Substantia nigra (tissue), 51 donors: ENCODE measurements at places on chromosomes 11 and 22.
A peak's percentile ranks its signal among the peaks of the same experiment; 100 is the strongest.

DNA sequence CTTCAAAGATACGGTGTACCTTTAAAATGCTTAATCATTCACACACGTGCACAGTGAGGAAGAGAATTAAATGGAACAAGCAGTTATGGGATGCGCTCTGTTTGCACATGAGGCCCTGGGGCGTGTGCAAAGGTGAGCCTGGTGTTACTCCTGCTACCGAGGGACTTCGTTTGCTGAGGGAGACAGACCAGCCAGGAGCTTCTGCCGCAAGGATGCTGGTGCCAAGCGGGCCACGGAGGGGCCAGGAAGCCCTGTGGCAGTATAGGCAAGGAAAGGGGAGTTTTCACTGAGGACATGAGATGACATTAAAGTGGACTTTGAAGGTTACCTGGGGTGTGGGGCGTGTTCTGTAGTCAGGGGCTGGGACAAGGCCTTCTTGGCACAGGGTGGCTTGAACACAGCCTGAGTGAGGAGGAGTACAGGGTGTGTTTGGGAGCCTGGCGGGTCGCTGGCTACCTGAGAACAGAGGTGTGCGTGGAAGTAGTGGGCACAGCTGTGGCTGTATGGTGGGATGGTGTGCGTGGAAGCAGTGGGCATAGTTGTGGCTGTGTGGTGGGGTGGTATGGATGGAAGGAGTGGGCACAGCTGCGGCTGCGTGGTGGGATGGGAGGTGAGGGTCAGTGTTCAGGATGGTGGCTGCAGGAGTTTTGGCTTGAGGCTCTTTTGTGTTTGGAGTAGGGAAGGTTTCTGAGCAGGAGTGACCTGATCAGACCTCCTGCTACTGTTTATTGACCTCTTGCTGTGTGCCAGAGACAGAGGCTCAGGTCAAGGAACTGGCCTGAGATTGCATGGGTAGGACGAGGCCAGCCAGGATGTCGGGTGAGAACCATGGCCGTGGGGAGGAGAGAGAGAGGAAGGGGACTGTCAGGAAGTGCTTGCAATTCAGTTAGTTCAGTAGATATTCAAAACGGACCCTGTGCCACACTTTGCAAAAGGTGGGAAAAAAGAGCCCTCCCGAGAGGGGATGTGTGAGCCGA is 13.7 kb downstream of the TBC1D22A start:
- no peak for DNase-seq

GRCh38 chr22:27134315-27134701 is 476.9 kb downstream of the MIAT start:
- DNase-seq, result no peak

GRCh38 chr11:70532066-70532440 is 133.7 kb downstream of the CTTN start:
- no peak for DNase-seq

DNA sequence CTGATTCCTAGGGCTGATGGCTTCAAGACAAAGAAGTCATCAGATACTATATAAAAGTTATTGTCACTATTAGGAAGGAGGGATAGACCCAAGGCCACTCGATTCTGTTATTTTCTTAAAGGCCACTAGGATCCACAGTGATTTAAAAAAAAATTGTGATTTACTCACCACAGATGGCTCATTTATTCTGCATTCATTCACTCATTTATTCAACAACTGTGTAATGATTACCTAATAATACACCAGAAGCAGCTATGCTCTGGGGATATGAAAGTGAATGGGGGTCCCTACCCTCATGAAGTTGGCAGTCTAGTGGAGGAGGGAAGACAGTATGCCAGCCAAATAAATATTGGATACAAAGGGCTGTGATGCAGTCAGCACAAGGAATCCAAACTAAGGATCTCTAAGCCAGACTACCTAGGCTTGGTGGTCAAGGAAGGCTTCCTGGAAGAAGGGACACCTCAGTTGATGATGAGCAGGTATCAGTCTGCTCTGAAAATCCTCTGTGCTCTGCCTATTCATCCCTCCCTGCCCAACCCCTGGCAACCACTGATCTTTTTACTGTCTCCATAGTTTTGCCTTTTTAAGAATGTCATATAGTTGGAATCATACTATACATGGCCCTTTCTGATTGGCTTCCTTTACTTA is 110.5 kb downstream of the NAT10 start:
- no peak for DNase-seq

DNA sequence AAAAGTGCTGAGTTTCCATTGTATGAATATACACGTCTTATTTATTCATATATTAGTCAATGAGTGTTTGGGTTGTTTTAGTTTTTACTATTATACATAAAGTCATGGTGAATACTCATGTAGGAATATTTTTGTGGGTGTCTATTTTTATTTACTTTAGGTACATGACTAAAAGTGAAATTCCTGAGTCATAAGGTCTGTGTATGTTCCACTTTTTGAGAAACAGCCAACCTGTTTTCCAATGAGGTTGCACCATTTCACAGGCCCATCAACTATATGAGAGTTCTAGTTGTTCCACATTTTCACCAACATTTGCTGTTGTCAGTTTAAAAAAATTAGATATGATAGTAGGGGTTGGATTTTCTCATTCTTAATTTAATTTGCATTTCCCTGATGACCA is 6.6 kb upstream of the OR6X1 start:
- DNase-seq, result no peak

DNA sequence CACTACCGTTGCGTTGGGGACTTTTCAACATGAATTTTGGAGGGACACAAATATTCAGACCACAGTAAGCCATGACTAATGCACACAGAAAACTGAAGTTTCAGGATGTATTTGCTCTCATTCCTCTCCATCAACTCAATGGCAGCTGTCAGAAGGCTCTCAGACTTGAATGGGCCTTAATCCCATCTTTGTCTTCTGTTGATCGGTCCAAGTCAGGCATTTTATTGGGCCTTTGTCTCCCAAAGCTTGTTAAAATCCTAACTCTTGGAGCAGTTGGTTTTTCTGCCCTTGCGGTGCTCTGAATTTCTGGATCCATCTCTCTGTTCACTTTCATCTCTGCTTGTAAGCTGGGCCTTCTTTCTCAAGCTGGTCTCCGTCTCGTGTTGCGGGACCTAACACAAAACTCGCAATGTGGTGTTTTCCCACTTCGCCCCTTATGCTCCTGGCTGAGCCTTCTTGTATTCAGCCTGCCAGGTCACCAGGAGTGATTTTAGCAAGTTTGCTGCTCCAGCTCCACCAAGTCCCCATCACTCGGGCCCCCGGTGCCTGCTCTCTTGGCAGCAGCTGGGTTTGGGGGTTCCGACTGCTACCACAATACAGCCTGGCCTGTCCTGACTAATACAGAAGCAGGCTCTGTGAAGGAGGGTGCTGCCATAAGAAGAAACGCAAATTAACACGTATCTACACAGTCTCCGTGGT is 27.0 kb downstream of the TSPAN32 start:
- no peak for DNase-seq

- no peak for DNase-seq
These were observed 4.1 kb upstream of the ARHGAP20 start for GRCh38 chr11:110716361-110716760.

GRCh38 chr11:113417428-113417827 is 29.8 kb downstream of the ANKK1 start:
- no peak for DNase-seq

DNA sequence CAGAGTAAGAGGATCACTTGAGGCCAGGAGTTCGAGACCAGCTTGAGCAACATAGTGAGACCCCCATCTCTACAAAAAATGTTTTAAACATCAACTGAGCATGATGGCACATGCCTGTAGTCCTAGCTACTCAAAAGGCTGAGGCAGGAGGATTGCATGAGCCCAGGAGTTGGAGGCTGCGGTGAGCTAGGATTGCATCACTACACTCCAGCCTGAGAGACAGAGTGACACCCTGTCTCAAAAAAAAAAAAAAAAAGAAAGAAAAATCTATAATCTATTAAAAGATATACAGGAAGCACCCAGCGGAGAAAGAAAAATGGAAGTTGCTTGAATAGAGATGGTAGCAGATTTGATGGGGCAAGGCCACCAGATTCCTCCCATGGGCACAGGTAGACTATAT is 61.8 kb downstream of the FAM83F start:
- no peak for DNase-seq

GRCh38 chr11:66607126-66607834 is 9.2 kb upstream of the RBM14 start:
- DNase-seq, result peak; percentile 32

DNA sequence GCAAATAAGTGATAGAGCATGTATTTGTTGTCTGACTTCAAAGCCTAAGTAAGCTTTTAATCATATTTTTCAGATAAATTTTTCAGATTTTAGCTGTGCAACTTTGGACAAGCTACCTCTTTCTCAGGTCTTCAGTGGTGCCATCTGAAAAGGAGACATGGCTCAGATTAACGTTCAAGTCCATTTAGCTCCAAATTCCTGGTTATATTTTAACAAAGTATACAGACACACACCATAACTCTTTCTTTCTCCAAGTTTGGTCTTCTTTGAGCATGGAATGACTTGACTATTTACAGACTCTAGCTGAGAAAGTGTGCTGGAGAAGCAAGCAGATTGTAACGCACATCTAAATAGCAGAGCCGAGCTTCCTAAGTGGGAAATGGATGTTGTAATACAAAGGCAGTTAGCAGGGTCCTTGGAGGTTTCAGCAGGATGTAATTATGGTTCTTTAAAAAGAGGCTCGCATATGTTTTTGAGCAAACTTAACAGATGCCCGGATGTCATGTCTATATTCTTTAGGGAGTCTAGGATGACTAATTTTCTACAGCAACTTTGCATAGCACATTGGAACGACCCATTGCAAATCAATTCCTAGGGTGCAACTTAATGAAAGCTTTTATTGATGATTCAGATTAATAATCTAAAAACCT is 128.1 kb upstream of the E2F8 start:
- no peak for DNase-seq

- DNase-seq, result no peak
These were observed 129.5 kb downstream of the SLC1A2 start for GRCh38 chr11:35289821-35290220.

GRCh38 chr22:16973591-16974297 is 34.3 kb downstream of the GAB4 start:
- no peak for DNase-seq

- no peak for DNase-seq
These were observed 27.2 kb downstream of the PARVG start for GRCh38 chr22:44207981-44208317.

DNA sequence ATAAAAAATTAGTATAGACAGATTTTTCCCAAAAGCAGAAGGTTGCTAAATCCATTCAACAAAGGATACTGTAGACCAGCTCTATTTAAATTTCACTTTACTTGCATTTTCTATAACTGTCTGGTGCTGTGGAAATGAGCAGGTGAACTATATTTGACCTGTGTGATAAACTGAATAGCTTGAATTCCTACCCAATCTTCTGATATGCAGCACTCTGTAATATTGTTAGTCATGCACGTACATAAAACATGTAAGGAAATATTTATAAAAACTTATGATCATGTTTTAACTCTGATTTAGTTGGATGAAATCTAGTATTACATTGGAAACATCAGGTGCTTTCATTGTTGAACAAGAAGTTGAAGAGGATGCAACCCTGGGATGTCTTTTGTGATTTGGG is 213.6 kb downstream of the DBX1 start:
- no peak for DNase-seq

DNA sequence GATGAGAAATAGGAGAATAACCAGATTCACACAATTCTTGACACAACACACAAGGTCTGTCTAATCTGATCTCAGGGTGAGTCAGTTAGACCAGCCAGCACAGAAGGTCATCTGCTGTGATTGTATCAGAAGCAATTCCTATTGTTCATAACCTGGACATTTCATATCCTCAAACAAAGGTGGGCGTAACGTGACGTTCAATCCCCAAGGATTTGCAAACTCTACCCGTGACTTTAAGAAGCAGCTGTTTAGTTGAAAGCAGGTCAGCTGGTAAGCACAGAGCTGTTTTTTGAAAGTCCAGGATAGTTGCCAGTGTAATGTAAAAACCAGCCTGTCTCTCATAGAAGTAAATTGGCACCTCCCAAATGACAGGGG is 385.1 kb downstream of the DCDC1 start:
- no peak for DNase-seq

DNA sequence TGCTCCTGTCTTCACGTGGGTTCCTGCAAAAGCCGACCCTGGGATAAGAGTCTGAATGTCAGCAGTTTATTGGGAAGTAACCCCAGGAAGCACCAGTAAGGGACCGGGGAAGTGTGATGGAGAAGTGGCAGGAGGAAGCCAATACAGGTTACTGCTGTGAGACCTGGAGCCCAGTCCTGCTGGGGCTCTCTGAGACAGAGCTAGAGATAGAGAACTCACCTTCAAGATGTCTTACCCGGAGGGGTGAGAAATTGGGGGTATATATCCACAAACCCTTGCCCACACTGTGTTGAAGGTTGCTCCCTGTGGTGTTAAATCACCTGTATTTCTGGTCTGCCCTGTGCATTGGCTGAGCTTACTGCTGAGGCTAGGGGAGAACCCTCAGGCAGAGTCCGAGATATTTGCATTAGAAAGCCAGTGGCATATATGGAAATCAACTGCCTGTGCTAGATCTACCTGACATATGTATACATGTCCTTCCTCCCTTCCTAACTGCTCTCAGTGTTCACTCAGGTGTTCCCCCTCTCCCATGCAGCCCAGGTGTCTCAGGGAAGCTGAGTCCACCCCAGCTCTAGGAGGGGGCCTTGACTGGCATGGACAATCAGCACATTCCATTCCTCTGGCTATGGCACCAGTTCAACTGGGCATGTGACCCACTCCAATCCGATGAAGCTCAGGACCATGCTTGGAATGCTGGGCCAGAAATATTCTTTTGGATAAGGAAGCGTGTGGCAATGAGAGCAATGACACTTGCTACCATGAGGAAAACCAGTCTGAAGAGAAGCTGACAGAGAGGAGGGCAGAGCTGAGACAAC is 6.8 kb upstream of the MICAL2 start:
- no peak for DNase-seq

- no peak for DNase-seq
These were observed 336.1 kb upstream of the C11orf87 start for GRCh38 chr11:109085708-109086373.

- no peak for DNase-seq
These were observed 9.2 kb downstream of the OR8B4 start for GRCh38 chr11:124415356-124415923.

DNA sequence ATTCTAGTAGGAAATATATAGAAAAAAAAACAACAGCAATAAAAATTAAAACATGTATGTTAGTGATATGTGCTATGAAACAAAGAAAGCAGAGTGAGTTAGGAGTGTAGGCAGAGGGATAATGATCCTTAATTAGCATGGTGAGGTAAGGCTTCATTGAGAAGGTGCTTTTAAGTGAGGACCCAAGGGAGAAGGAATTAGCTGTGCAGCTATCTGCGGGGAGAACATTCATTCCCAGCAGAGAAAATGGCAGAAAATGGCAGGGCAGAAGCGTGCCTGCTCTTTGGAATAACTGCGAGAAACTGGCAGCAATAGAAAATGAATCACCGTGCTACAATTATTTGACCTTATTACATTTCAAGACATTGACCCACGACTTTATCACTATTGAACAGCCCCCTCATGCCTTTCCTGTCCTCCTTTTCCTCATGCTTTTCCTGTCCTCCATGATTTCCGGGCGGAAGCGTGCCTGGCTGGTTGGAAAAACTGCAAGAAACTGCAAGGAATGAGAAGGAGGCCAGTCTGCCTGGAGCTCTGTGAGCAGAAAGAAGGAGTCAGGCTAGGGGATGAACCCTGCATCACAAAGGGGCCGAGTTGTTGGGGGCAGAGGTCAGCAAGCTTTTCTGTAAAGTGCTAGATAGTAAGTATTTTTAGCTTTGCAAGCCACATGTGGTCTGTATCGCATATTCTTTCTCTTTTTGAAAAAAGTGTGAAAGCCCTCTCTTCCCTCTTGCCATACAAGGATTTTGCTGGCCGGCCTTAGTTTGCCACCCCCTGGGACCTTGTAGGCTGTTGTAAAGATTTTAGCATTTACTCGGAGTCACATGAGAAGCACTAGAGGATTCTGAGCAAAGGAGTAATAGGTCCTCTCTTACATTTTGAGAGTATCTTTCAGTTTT is 37.1 kb upstream of the SWAP70 start:
- no peak for DNase-seq

- no peak for DNase-seq
These were observed 276.6 kb downstream of the FAT3 start for GRCh38 chr11:92501066-92501739.
